ENCODE measurements at places on chromosomes 16 and 17. TPM values are rescaled to one million over a fixed set of nuclear protein-coding genes. Genes with fewer than 3 reads are reported as not detected.

GRCh38 chr16:56558024-56558747, 6.7 kb upstream of the MT4 start:
- DNase-seq: peak; percentile 89

Gene SLC13A2
- total RNA-seq: not detected

Gene KRT32
- total RNA-seq: not detected

Gene MT1M
- total RNA-seq: not detected

DNA sequence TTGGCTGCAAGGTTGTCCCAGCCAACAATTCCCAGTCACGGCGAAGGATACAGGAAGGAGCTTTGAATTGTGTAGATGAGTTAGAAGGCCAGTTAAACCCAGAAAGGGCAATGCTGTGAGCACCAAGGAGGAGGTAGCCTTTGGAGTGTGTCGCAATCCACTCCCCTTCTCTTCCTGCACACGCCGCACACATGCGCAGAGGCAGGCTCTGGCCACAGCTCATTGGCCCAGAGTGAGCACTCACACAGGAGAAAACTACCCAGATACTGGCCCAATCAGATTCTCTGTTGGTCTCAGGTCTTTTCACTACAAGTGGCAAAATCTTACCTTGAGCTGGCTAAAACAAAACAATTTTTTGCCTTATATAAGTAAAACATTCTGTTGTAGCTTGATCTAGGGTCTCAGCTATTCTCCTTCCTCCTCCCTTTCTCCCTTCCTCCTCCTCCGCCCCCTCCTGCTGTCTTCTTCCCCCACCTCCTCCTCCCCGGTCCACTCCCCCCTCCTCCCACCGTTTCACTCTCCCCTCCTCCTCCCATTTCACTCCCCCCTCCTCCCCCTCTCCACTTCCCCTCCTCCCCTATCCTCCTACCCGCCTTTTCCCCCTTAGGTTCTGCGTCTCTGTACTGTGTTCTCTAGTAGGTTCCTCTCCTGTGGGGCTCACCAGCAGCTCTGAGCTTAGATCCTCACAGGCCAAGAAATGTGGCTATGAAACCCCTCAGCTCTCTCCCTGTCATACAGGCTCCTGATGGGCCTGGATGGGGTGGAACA, 344.9 kb downstream of the CPPED1 start:
- DNase-seq: no peak

Gene VTN
- not detected for total RNA-seq

DNA sequence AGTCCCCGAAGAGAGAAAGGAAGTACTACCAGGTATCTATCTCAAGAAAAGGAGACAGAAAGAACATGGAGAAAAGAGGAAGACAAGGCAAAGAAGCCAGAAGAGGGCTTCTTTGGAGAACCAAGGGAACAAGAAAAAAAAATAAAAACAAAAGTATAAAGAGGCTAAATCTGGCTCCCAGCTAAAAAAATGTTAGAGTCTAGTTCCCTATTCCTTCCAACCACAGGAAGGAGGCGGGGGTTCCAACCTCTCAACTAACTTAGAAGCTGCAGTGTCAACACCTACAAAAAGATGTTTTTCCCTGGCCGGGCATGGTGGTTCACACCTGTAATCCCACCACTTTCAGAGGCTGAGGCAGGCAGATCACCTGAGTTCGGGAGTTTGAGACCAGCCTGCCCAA, 13.4 kb downstream of the UTP6 start:
- DNase-seq: no peak

DNA sequence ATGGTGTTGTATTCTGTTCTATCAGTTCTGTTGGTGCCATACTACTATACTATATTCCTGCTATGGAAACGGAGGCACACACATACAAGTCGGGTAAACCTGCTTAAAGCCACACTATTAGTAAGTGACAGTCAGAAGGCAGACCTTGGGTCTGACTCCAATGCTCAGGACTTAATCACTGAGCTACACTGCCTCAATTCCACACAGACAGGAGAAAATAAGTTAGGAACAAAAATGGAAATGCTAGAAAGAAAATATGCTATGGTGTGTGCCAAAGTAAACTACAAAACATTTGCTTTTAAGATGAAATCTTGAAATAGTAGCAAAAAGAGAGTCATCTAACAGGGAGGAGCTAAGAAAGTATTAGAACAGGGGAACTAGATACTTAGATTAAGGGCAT, 48.1 kb downstream of the MYO1D start:
- no peak for DNase-seq

DNA sequence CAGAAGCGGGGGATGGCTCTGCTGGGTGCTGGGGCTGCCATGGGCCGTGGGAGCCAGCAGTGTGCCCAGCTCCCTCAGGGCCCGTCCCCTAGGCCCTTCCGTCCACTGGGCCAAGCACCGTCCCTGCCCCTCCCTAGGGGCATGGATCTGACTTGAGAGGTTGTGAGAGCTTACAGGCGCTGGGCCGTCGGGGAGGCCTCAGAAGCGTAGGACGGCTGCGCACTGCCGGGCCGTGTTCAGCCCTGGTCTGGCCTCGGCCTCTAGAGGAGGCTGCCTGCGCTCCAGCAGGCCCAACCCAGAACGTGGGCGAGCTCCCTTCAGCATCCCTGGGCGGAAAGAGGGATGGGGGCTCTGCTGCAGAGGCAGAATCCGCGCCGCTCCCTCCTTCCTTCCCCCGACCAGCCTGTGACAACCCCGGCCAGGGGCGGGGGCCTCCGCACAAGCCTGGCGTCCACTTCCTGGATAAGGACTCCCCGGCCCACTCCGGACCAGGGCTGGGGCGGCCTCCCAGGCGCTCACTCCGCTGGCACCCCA, 685 bp upstream of the MPG start:
- peak; percentile 73 for DNase-seq

Gene CDH13
- 66.0 TPM for total RNA-seq

DNA sequence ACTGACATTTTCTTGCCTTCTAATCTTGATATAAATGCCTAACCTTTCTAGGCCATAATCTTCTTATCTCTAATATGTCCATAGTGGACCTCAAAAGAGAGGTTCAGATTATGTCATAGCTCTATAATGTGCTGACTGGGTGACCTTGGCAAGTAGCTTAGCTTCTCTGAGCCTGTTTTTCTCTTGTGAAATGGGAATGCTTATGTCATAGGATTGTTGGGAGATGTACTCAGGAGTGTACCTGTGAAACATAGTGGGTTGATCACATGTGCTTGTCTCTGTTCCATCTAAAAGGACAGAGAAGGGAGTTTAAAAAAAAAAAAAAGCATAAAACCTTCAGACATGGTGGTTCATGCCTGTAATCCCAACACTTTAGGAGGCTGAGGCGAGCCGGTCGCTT, 2.4 kb downstream of the MED9 start:
- no peak for DNase-seq

Gene JMJD8
- 46.2 TPM for total RNA-seq

- DNase-seq: no peak
Observed at GRCh38 chr17:34099859-34100515, 155.1 kb upstream of the CCL2 start.

DNA sequence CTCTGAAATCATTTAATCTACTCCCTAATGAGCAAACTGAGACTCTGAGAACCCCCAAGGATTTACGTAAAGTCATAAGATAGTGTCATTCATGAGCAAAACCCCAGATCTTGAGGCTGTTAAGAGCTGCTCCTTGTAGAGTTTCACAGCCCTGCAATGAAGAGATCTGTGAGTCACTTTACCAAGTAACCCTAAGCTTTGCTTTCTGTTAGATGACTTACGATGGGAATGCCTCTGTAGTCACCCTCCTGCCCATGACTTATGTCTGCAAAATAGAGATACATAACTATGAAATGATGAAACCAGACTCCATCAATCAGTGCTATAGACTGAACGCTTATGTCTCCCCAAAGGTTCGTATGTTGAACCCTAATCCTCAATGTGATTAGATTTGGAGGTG, 117.7 kb downstream of the HS3ST3A1 start:
- peak; percentile 30 for DNase-seq

GRCh38 chr17:59804901-59805465, 87.8 kb downstream of the TUBD1 start:
- no peak for DNase-seq

GRCh38 chr17:14910916-14911315, 354.2 kb downstream of the PMP22 start:
- DNase-seq: no peak

DNA sequence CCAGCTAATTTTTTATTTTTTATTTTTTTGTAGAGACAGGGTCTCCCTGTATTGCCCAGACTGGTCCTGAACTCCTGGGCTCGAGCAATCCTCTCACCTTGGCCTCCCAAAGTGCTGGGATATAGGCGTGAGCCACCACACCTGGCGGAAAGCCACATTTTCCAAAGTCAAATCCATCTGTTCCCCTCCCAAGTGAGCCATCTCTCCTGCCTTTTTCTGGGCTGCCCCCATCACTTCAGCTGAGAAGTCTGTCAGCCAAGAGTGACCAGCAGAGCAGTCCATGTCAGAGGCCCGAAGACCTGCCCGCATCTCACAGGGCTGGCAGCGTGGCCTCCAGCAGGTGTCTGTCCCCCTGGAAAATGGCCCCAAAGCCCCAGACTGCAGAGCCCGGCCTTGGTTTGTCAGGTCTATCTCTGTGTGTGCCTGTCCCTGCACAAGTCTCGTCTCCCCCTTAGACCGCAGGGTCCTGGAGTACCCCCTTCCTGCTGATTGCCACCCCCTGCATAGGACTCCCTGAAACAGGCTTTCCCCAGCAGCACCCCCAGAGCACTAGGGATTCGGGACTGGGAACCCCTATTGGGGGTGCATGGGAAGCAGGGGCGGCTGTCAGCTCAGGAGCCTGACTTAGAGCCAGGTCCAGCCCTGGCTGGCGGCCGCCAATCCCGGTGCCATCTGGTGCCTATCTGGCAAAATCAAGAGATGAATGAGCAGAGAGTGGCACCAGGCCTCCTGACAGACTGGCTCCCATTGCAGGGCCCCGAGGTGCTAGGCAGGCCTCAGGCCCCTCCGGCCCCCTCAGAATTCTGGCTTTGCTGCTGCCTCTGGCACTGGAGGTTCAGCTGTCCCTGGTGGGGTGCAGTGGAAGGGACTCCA, 7.8 kb downstream of the TTYH2 start:
- DNase-seq: no peak

GRCh38 chr16:53502331-53503269, at the start of gene AKTIP:
Gene AKTIP (minus strand): TSS chr16:53503209. CDS start chr16:53500259, 2,950 bp downstream.
- no peak for DNase-seq

DNA sequence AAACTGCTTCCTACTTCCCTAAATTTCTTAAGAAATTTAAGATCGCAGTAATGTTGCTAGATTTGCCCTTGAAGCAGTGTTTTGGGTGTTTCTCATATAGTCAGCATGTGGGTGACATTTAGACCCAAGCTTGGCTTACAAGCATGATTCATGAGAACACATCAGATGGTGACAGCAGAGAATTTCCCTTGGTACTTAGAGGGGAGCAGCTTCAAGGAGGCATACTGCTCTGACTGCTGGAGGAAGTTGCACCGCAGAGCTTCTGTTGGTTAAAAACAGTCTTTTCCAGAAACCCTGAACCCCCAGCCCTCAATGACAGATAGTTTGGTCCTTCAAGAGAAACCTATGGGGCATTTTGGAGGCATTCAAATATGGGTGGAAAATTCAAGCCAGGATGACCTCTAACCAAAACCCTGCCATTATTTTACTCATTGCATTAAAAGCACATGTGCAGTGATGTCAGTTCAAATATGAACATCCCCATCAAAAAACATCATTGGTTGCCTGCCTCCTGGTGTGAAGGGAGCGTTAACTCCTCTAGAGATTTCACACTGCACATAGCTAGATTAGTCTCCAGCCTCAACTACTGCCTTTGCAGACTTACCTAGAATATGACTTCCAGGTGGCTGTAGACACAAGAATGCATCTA, 201.5 kb upstream of the CACNG5 start:
- peak; percentile 29 for DNase-seq

- DNase-seq: no peak
Observed at GRCh38 chr17:73072219-73072962, 20.1 kb downstream of the SLC39A11 start.

DNA sequence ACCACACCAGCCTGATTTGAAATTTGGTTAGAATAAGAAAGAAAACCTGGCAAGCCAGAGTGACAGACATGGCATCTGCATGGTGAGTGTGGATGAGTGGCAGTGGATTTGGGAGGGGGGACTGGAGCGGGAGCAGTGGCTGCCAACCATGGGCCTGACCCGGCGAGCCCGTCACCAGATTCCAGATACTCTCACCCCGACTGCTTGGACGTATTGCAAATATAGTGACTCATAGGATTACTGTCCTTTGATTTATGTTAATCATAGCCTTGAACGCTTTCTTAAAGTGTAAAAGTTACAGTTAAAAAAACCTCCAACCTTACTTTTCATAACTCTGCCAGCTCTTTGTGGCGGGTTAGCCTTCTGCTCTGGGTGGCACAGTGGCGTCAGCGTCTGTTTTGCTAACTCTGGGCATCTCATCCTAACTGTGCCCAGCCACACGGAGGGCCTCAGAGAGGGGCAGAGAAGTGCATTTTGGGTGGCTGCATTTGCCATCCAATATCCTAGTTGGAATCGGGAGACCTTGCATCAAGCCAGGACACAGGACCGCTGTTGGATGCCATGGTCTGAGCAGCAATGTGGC, 26.8 kb upstream of the FOXK2 start:
- peak; percentile 76 for DNase-seq

- DNase-seq: no peak
Observed at GRCh38 chr17:51770027-51770759, 388.3 kb downstream of the CA10 start.

DNA sequence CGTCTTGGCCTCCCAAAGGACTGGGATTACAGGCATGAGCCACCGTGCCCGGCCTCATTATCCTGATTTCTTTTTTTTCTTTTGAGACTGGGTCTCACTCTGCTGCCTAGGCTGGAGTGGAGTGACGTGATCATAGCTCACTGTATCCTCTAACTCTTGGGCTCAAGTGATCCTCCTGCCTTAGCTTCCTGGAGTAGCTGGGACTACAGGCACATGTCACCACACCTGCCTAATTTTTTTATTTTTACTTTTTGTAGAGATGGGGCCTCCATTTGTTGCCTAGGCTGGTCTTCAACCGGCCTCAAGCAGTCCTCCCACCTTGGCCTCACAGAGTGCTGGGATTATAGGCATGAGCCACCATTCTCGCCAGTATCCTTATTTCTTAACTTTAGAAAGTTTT, 3.5 kb downstream of the TENT4B start:
- DNase-seq: no peak

DNA sequence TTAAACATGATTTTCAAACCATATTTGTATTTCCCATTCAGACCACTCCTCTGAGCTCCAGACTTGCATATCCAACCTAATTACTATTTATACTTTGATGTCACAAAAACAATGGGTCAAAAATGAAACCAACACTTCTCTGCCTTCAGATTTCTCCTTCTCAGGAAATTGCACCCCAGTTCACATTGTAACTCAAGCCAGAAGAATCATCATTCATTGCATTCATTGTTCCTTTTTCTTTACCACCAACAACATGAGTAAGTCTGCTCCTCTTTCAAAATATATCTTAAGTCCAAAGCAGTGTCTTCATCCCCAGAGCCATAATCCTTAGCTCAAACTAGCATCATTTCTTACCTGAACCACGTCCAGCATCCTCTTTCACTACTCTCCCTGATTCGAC, 2.6 kb upstream of the AKAP1 start:
- DNase-seq: no peak

Gene PRSS27
- not detected for total RNA-seq
